BJ (cell line): ENCODE measurements at places on chromosomes 7 and 10. TPM values are rescaled to one million over a fixed set of nuclear protein-coding genes. Genes with fewer than 3 reads are reported as not detected.

The DKK1 gene
- 575 and 1,028 TPM in 2 replicates for polyA plus RNA-seq

The PON3 gene
- polyA plus RNA-seq = not detected in 2 replicates

DNA sequence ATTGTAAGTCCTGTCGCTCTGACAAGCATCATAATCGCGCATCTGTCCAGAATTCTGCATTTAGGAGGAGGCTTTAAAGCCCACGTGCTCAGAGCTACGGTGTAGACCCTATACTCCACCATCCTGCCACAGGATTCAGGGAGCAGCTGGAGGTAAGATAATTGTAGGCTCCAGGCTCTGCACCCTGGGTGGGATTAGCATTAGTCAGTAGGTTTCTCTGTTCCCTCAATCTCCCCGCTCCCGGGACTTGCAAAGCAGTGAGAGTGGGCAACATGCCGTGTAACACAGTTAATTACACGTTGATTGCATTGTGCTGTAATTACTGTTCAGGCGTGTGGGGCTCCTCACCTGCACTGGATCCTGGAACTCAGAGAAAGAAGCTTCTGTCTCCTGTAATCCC is 89.3 kb upstream of the CUX1 start:
- no peak for DNase-seq

- no peak for DNase-seq
These were observed 3.8 kb downstream of the SPRN start for GRCh38 chr10:133420579-133420978.
